ENCODE measurements at places on chromosomes 2 and 18.

DNA sequence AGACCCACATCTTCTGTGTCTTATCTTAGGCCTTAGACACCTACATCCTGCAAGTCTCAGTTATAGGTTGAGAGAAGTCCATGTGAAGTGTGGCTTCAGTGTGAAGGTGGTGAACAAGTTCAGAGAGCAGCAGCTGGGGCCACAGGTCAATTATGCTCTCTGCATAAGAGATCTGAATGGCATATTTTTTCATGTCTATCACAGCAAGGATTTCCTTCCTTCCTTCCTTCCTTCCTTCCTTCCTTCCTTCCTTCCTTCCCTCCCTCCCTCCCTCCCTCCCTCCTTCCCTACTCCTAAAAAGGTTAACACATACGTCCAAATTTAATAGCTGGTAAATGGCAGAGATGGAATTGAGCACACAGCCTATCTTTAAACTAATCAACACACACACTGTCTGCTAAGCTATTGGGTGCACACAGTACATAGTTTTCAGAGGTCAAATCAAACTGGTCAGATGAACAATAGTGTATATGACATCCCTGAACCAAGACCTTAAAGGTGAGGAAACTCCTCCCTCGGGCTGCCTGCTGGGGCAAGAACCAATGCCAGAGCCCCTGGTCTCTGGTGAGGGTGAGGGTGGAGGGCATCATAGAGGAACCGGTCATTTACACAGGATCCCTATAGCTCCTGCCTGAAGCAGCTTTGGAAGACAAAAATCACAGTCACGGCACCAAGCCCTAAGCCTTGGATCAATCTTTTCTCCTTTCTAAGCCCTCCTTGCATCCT is 240.9 kb downstream of the ICOS start:
- DNase-seq, result no peak

GRCh38 chr2:101540518-101540917 is 65.6 kb upstream of the RFX8 start:
- no peak for DNase-seq

DNA sequence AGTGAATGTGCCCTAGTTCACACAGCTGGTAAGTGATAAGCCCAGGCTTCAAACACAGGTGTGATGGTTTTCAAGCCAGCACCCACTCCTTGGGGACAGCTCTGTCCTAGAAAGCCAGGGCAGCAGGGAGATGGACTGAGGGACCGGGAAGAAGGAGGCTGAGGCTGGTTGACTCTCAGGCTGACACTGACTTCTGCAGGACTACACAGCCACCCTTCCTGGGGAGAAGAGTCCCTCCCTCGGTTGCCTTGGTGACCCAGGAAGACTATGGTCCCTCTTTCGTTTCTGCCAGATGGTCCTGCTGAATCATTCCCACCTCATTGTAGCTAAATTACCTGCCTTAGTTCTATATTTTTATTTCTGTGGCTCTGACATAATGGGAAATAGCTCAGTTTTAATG is 11.3 kb upstream of the FSHR start:
- DNase-seq, result no peak

GRCh38 chr2:31324016-31324633 is 90.2 kb downstream of the EHD3 start:
- DNase-seq, result no peak

DNA sequence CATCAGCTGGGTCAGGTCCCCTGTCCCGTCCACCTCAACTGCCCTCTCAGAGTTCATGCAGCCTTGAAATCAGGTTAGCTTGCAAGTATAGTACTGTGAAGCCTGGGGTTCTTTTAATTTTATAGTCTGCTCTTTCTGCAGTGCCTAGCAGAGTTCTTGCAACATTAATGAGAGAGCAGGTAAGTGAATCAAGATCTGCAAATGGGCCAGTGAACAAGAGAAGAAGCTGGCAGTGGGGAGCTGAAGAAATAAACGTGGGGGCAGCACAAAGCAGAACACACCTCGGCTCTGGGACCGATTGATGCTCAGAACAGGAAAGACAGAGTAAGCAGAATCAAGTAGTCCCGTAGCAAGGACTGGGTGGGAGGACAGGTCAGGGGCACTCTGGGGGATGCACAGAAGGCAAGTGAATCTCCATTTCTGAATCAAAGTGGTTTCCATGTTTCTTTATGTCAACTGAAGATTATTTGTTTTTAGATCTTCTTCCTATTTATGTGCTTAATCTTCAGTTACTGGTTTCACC is 675.5 kb downstream of the RNF144A start:
- DNase-seq, result no peak
